ENCODE measurements at places on chromosomes 7 and 10.
A peak's percentile ranks its signal among the peaks of the same experiment; 100 is the strongest.

DNA sequence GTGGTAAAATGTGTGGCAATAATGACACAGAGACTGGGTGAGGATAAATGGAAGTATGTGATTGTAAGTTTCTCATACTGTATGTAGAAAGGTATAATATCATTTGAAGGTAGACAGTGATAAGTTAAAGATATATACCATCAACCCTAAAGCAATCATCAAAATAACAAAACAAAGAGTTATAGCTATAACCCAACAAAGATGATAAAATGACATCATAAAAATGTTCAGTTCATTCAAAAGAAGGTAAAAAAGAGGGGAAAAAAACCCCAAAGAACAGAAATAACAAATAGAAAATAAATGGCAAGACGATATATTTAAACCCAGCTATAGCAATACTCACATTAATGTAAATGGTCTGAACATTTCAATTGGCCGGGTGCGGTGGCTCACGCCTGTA is 17.4 kb upstream of the TCF7L2 start:
- DNase-seq: no peak

DNA sequence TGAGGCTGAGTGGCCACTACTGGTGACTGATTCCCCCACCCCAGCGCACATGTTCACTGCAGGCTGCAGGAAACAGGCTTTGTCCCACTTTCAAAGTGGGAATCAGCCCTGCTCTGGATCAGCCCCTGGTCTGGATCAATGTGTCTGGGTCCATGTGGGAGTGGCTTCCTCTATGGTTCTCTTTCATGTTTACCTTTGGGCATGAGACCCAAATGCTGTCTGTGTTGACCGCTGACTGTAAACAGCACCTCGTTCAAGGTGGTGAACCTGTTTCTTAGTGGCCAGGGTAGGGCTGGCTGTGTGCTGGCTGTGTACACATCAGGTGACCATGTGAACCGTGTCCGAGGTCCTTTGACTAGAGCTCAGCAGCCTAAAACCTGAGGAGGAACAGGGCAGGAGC is 121.8 kb downstream of the CAMK1D start:
- no peak for DNase-seq

DNA sequence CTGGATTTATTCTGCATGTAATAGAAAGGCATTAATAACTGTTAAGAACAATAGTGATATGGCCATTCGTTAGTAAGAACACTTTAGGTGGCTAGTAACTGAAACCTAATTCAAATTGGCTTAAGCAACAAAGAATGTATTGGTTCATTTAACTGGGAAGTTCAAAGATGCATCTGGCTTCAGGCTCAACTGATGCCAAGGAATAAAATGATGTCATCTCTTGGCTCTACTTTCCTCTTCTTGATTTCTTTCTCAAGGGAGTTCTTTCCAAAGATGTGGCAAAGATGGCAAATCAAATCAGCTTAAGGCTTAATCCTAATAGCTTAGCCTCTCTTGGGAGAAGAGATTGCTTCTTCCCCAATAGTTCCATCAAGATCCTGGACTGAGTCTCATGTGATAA is 51.6 kb downstream of the PIK3CG start:
- DNase-seq: peak; percentile 25

GRCh38 chr10:111187096-111187495 is 110.3 kb downstream of the ADRA2A start:
- DNase-seq: no peak

- DNase-seq: no peak
These were observed 292.0 kb downstream of the WDR37 start for GRCh38 chr10:1347962-1348772.

DNA sequence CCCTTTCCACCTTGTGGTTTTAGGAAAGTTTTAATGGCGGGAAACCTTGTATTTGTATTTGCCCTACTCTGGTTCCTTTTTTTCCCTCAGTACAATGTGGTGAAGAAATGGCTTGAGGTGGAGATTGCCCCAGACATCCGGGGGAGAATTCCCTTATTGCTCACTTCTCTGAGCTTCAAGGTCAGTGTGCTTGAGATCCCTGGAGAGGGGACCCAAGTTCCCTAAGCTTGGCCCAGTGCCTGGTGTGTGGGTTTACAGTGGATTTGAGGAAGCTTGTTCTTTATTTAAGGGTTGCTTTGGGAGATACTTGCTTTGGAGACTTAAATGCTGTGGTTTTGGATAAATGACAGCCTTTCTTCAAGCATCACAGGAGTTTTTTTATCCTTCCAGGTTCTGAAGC is 18.3 kb downstream of the CALHM2 start:
- DNase-seq: no peak

DNA sequence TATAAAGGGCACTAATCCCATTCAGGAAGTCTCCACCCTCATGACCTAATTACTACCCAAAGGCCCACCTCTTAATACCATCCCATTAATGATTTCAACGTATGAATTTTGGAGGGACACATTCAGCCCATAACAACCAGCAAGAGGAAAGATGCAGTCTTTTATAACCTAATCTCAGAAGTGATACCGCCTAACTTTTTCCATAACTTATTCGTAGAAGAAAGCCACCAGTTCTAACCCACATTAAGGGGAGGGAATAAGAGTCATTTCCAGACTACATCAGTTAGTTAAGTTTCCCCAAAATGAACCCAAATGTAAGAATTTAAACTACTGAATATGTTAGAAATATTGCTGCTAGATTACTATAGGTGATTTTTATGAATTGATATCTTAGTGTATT is 32.1 kb upstream of the LHFPL3 start:
- DNase-seq: no peak

DNA sequence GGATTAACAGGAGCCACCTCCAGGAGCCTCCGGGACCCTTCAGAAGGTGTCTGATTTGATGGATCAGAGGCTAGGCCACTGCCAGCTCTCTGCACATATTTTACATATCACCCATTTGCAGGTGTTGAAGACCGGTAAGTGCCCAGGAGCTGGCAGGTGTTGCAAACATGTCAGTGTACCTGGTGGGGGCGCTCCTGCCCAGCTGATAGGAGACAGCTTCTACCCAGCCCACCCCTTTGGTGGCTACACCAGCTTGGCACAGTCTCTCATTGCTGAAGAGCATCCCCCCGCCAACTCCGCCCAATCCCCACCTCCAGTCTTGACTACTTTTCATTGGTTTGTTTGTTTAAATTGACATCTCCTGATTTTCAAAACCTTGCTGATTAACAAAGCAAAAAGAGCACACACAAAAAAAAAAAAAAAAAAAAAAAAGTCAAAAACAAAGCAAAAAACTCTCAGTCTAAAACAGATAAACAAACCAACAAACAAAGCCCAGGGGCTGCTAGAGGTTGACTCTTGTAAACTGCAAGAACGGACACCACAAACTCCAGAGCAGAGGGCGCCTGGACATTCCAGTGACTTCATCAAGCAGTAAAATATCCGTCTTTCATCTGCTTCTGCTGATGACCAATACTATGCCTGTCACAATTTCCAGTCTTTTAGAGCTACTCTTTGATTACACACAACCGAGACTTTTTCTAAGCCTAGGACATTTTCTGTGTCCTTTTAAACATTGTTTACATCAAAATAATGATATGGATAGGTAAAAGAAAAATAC is 275.3 kb downstream of the NRG3 start:
- no peak for DNase-seq

DNA sequence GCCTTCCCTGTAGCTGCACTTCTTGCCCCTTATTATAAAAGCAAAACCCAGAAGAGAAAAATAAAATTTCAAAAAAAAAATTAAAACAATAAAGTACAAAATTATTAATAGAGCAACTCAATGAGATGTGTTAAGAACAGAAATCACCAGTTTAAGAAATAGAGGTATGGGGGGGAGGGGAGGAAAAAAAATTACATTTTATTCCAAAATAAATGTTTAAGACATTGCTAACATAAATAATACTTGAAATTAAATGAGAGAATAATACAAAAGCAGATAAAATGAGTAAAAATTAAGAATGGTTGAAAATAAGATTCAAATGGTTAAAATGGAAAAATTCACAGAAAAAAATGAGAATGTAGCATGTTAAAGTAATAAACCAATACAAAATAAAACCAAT is 3.1 kb downstream of the IFIT2 start:
- no peak for DNase-seq
